ENCODE measurements at places on chromosomes 16 and 17.
A peak's percentile ranks its signal among the peaks of the same experiment; 100 is the strongest.

GRCh38 chr16:12896562-12896961 lies 4.8 kb upstream of the SHISA9 start:
- DNase-seq, result peak; percentile 39

GRCh38 chr17:76930107-76930506 lies 61.9 kb downstream of the MGAT5B start:
- DNase-seq, result no peak

DNA sequence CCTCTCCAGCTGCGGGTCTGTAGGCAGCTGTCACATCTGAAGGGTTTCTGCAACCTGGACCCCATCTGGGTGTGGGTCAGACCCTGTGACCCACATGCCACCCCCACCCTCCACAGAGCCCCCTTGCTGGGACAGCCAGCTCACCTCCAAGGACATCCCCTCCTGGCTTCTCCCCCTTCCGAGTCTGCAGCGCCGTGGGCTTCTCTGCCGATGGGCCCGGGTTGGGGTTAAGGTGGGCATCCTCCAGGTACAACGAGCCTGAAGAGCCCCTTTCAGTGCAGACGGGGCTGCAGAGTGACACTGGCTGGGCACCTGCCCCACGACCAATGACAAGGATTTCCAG lies 28.9 kb downstream of the OR1D5 start:
- DNase-seq, result no peak

GRCh38 chr17:42236760-42237159 lies 39.4 kb downstream of the STAT5B start:
- DNase-seq, result no peak

GRCh38 chr17:28499364-28499664 lies 6.8 kb upstream of the FOXN1 start:
- DNase-seq, result no peak

DNA sequence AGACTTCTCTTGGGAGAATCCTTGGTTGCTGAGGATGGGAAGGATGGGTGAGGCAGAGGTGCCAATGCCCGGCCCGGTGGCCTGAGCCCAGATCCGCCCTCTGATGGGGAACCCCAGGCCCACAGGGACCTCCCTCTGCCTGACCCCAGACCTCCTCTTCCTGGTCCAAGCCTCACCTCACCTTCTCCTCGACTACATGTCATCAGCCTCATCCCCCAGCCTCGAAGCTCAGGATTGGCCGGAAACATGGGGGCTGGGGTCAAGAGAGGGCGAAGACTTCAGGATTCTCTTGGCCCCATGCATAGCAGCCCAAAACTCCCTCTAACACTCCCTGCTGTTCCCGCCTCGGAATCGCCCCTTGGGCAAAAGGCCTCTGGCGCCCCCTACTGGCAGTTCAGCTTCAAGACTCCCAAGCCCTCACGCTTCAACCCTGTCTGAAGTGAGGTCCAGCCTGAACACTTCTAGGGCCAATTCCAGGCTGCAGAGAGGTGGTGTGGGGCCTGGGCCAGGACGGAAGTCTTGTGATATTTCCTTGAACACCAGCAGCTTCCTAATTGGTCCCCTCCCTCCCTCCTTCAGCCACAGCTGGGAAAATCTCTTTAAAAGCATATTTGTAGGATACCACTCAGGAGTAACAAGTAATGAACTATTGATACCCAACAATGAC lies 47.2 kb downstream of the ARHGAP27 start:
- peak; percentile 91 for DNase-seq

DNA sequence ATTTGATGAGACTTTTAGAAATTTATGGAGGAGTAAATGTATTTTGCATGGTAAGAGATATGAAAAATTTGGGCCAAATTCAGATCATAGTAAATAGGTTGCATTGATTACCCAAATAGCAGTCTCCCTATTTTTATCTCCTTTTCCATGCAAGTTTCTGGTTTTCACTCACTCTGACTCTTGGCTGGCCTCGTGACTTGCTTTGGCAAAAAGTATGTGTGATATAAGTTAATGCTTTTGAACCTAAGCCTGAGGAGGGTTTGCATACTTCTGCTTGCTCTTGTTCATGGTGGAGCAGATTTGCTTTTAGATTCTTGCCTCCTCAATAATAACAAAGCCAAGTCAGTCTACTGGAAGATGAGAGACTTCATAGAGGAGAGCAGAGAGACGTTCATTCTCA lies 1045.9 kb upstream of the CDH8 start:
- no peak for DNase-seq

- DNase-seq, result no peak
These were observed 65.0 kb downstream of the CCDC182 start for GRCh38 chr17:57679906-57680695.

GRCh38 chr17:1126801-1127550 lies 52.8 kb downstream of the ABR start:
- DNase-seq, result no peak

- DNase-seq, result no peak
These were observed 213.4 kb downstream of the CBLN1 start for GRCh38 chr16:49068224-49068623.

- DNase-seq, result no peak
These were observed 90.0 kb downstream of the SDR42E1 start for GRCh38 chr16:81921085-81921814.

DNA sequence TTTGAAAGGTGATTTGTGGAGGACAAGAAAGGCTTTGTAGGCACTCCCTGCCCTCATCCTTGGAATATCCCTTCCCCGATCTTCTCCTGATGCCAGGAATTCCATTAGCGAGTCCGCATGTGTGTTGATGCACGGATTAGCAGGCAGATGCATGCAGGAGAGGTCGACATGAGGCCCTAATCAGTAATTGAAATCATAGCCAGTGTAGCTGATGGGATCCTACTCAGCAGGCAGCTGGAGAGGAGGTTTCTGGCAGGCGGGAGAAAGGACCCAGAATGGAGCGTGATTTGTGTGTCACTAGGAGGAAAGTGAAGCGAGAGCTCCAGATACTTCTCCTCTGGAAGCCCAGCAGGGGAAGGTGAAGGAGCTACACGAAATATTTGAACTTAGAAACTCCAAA lies 196.3 kb upstream of the CDH11 start:
- no peak for DNase-seq

DNA sequence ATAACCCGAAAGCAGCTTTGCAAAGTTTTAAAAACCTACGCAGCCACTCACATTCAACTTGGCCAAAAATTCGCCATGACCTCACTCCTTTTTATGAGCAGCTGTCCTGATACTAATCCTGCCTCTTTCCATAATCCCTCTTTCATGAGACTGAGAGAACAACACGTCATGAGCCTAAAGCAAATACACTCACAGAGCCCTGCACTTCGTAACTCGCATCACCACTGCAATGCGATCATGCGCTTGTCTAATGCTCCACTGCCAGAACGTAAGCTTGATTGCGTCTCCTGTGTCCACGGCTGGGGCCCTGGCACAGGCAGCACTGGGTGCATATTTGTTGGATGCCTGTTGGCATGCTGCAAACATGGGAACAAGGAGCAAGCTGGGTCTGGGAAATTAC lies 36.2 kb downstream of the CDRT4 start:
- no peak for DNase-seq

GRCh38 chr17:4038076-4038475 lies 73.8 kb upstream of the ATP2A3 start:
- no peak for DNase-seq

DNA sequence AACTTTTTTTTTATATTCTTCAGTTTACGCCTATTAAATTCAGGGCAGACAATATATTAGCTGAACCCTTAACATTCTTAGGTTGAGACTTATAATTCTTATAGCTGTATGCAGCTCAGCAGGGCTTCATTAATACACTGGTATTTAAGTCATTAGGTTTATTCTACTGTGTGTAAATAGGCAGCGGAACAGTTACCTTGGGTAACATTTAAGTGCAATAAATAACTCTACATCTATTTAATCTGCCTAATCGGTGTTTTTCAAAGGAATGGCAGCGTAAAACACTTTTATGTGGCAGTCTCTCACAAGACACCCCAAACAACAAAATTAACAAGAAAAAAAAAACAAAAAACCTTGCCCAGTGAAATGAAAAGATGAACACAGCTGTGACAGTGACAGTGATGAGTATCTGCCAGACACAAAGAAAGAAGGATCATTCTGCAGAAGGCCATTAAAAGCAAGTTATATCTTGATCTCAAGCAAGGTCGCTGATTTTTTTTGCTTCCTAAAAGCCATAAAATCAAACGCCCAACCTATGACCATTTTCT lies 32.6 kb downstream of the KCNJ2 start:
- DNase-seq, result no peak

DNA sequence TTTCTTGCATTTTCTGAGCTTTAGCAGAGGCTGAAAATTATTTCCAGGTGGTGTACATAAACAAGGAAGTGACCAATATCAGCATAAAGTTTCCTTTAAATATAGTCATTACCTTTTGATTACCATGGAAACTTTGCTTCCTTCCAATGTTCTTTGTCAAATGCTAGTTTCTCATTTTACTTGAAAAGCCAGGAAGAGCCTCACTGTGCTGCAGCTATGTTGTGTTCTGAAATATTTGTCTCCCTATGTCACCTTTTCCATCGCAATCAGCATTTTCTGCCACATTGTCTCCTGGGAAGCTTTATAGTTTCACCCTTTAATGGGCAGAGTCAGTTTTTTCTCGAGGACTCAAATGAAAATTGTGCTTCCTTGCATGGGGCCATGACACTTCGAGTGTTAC lies 496.0 kb downstream of the CDH8 start:
- no peak for DNase-seq
